ENCODE measurements at places on chromosomes 13 and 19. TPM values are rescaled to one million over a fixed set of nuclear protein-coding genes. Genes with fewer than 3 reads are reported as not detected.

Gene ZNF562
- polyA plus RNA-seq: 3.1 TPM

Gene TNFRSF19
- polyA plus RNA-seq: 4.6 TPM

Gene ZNF525
- polyA plus RNA-seq: 2.5 TPM

Gene AXL
- polyA plus RNA-seq: 82.6 TPM

Gene OVOL3
- not detected for polyA plus RNA-seq

Gene LTBP4
- 15.9 TPM for polyA plus RNA-seq

Gene SIGLEC9
- polyA plus RNA-seq: not detected

Gene GTPBP3
- 21.6 TPM for polyA plus RNA-seq

Gene FLT3LG
- 4.0 TPM for polyA plus RNA-seq

Gene PEAK3
- polyA plus RNA-seq: not detected

Gene LILRA1
- polyA plus RNA-seq: not detected

Gene CBY2
- polyA plus RNA-seq: not detected

Gene CLEC4G
- polyA plus RNA-seq: not detected

Gene PRTN3
- not detected for polyA plus RNA-seq

Gene MUC16
- polyA plus RNA-seq: not detected

Gene CGB8
- polyA plus RNA-seq: not detected

Gene TGFBR3L
- polyA plus RNA-seq: 0.87 TPM

Gene GJB2
- not detected for polyA plus RNA-seq

Gene SWSAP1
- polyA plus RNA-seq: 3.0 TPM
